Testis (tissue), 5 donors: ENCODE measurements at places on chromosomes 1 and 21. TPM values are rescaled to one million over a fixed set of nuclear protein-coding genes. Genes with fewer than 3 reads are reported as not detected.

The CYP2J2 gene
- 8.1 TPM for polyA plus RNA-seq

DNA sequence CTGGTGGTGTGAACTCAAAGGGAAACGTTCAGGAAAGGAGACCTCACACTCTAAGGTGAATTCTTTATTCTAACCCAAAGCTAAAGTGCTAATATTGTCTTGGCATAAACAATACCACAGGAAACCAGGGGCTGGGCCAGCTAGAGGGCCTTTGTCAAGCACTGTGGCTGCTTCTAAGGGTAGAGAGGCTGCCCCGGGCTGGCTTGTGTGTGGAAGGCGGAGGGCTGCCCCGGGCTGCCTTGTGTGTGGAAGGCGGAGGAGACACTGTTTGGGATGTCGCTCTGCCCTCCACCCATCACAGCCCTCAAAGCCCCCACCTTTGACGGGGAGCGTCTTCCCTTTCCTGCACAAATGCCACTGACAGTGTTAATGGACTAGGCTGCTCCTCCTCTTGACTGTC is 216.8 kb downstream of the TOMM20 start:
- DNase-seq: no peak
- no peaks in the 10 kb centered on the region for H3K36me3 ChIP-seq
- H3K27ac ChIP-seq: no peak overlapping the region
- H3K27me3 ChIP-seq: no peaks in the 10 kb centered on the region

GRCh38 chr1:33349081-33349759 is 28.3 kb upstream of the A3GALT2 start:
- H3K36me3 ChIP-seq: no peaks in the 10 kb centered on the region
- H3K27ac ChIP-seq: peak overlapping the region; percentile 97
- peak; percentile 67 for DNase-seq
- H3K4me3 ChIP-seq: peak overlapping the region; percentile 90
- no peaks in the 10 kb centered on the region for H3K27me3 ChIP-seq
- H3K4me1 ChIP-seq: peaks cover 14% of the 10 kb centered on the region

DNA sequence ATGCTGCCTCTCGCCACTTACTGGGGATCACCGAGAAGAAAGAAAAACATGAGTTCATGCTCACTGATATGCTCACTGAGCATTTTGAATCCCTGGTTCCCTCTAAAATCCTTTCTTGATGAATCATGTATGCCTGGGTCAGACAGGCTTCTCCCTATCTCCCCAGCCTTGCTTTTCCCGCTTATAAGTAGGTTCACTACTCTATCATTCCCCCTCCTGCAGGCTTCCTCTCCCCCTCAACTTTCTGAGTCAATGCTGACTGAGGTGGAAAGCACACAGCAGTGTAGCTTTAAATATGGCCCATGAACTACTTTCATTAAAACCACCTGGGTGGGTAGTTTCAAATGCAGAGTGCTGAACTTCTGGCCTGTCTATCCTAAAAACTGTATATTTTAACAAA is 41.7 kb downstream of the FMO4 start:
- DNase-seq: no peak
- H3K27ac ChIP-seq: no peak overlapping the region
- no peaks in the 10 kb centered on the region for H3K27me3 ChIP-seq
- no peaks in the 10 kb centered on the region for H3K4me1 ChIP-seq
- H3K36me3 ChIP-seq: no peaks in the 10 kb centered on the region

- H3K4me1 ChIP-seq: peaks cover 8% of the 10 kb centered on the region
- DNase-seq: peak; percentile 64
- H3K27ac ChIP-seq: no peak overlapping the region
Measured at GRCh38 chr1:7942214-7942921, 1.7 kb upstream of the TNFRSF9 start.

DNA sequence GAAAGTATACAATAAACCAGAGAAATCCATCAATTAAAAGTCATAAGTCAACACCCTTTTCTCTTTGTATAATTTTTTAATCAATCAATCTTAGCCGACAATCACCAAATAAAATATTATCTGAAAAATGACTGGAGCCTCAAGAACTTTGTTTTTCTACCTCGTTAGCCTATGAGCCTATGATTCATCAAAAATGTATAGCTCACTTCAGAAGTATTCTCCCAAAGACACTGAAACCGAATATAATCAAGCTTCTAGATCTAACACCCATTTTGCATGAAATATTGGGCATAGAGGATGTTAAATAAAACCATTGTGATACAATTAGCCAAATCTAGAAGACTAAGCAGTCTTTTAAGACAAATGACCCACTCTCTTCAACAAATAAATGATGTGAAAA is 17.8 kb upstream of the RSBN1 start:
- no peak overlapping the region for H3K4me3 ChIP-seq
- no peaks in the 10 kb centered on the region for H3K27me3 ChIP-seq
- no peak for DNase-seq
- no peak overlapping the region for H3K27ac ChIP-seq

GRCh38 chr1:246978281-246978680 is 29.6 kb downstream of the ZNF695 start:
- no peaks in the 10 kb centered on the region for H3K27me3 ChIP-seq
- DNase-seq: no peak
- no peaks in the 10 kb centered on the region for H3K4me1 ChIP-seq
- H3K36me3 ChIP-seq: no peaks in the 10 kb centered on the region
- no peak overlapping the region for H3K27ac ChIP-seq
- H3K4me3 ChIP-seq: no peak overlapping the region
